ENCODE measurements at places on chromosomes 4 and X. TPM values are rescaled to one million over a fixed set of nuclear protein-coding genes. Genes with fewer than 3 reads are reported as not detected.

Gene SYN1
- 0.17 TPM for total RNA-seq

Gene SLC39A8
- total RNA-seq, result 97.6 TPM

Gene ARHGAP4
- total RNA-seq, result 285 TPM

Gene ZCCHC4
- total RNA-seq, result 11.7 TPM

Gene SPACA5
- total RNA-seq, result not detected

Gene APOOL
- total RNA-seq, result 14.3 TPM

Gene NLGN3
- 3.1 TPM for total RNA-seq

Gene TMEM271
- not detected for total RNA-seq

Gene SLITRK2
- total RNA-seq, result not detected

Gene CENPVL2
- total RNA-seq, result not detected

Gene ASMT
- not detected for total RNA-seq

Gene ZNF630
- total RNA-seq, result 0.54 TPM

Gene CETN2
- 10.0 TPM for total RNA-seq

Gene MXD4
- 22.5 TPM for total RNA-seq

Gene HTRA3
- total RNA-seq, result not detected

Gene DIPK2B
- not detected for total RNA-seq

Gene WDR17
- 0.69 TPM for total RNA-seq

Gene ADH6
- total RNA-seq, result not detected

Gene PLAC8
- 200 TPM for total RNA-seq

Gene TLR8
- total RNA-seq, result not detected

Gene NUP62CL
- total RNA-seq, result 1.3 TPM

Gene KIAA1210
- not detected for total RNA-seq

Gene CASP6
- 32.6 TPM for total RNA-seq

Gene GRIA3
- total RNA-seq, result not detected

Gene PDZD11
- total RNA-seq, result 36.1 TPM

Gene HSFX4
- total RNA-seq, result not detected

Gene BTC
- total RNA-seq, result not detected

Gene RNF212
- total RNA-seq, result 2.1 TPM

Gene TEX13B
- total RNA-seq, result not detected

Gene CLDN22
- not detected for total RNA-seq

Gene SOWAHD
- total RNA-seq, result 2.2 TPM

Gene GAGE12E
- not detected for total RNA-seq

Gene SEC24B
- 30.3 TPM for total RNA-seq

Gene FGF13
- not detected for total RNA-seq

Gene UGT8
- total RNA-seq, result not detected

Gene CSAG2
- not detected for total RNA-seq

Gene SLC10A7
- 26.9 TPM for total RNA-seq

Gene AWAT2
- total RNA-seq, result not detected

Gene SGMS2
- total RNA-seq, result 0.37 TPM

Gene SH3D19
- not detected for total RNA-seq

Gene C1GALT1C1
- 34.2 TPM for total RNA-seq

Gene TBC1D19
- 4.1 TPM for total RNA-seq

Gene MAGEA12
- total RNA-seq, result not detected

Gene CCDC120
- 6.5 TPM for total RNA-seq

Gene BST1
- 0.88 TPM for total RNA-seq

Gene NXF2B
- total RNA-seq, result not detected

Gene MAGEA8
- not detected for total RNA-seq

Gene SMIM31
- total RNA-seq, result not detected

Gene PDE6B
- total RNA-seq, result 12.5 TPM

Gene FAAH2
- total RNA-seq, result 16.1 TPM

Gene CLDN2
- total RNA-seq, result not detected

Gene DCAF4L1
- 0.32 TPM for total RNA-seq

Gene ADH1B
- total RNA-seq, result not detected

Gene EMCN
- total RNA-seq, result not detected

Gene TCEANC
- 10.7 TPM for total RNA-seq

Gene MAGED2
- total RNA-seq, result 44.6 TPM

Data from T-helper 1 cell treated with Interleukin-12 subunit alpha and Interleukin-12 subunit beta and Interleukin-4 antibody, amounts not matched to agents 30 ng/mL and 1 ng/mL, for 36 hours (primary cell).